ENCODE measurements at places on chromosomes 12 and 14.

DNA sequence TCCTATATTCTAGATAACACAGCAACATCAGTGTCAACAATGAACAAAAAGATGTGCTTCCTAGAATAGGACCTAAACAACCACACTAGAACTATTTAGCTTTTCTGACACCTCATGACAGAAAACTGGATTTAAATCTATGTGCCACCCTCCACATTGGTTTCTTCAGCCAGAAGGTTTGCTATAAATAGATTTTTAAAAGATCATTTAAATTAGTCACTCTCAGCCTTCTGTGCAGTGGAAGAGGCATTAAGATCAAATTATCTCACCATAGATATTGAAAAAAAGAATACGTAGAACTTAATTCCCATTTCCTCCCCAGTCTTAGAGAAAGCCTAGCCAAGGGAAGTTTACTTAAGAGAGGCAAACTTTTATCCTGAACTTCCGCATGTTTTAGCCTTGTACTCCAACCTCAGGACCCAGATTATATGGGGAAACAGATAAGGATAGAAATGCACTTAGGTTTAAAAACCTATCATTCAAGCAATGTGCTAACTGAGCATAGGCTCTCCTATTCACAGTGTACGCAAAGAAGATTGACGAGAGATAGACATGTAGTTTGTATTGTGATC is 59.6 kb downstream of the NELL2 start:
- DNase-seq: no peak

DNA sequence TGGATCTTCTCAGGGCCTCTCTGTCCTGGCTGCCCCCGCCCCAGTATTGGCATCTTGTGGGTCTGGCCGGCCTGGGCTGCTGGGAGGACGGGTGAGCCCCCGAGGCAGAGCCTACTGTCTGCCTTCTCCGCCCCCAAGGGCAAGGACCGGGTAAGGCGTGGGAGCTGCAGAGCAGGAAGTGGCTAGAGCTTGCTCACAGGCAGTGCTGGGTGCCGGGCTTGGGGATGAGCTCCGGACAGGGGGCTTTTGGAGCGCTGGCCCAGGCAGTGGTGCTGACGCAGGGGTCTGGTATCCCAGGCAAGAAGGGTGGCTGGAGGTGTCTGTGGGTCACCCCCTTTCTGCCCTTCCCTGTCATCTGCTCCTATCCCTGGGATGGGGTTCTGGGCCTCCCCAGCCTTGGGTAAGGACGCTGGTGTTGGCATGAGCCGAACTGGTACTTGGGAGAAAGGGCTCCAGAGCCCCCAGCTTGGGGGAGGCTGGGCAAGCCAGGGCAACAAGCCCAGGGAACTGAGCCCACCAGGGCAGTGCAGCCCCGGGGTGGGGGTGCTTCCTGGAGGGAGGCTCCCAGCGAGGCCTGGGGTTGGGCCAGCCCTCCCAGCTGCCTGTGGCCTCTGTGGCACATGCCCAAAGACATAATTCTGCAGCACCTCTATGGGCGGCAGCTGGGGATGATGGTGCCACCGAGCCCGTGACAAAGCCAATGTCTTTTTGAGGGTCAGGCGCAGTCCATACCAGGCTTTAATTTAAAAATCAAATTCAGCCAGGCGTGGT is 126.3 kb downstream of the KIF26A start:
- DNase-seq: no peak

DNA sequence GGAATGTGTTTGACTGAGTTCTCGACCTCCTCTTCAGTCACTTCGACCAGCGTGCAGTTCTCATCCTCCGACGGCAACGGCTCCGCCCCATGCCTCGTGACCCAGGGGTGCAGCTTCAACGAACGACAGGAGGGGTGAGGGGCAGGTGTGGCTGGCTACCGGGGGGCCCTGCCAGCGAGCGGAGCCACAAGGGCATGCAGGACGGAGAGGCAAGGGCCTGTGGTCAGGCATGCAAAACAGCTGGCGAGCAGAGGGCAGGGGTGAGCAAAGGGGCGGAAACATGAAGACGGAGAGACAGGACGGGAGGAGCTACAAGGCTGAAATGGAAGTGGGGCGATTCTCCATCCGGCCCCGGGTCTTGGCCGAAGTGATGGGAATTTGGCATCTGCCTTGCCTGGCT is 38.7 kb downstream of the P2RX4 start:
- no peak for DNase-seq

- DNase-seq: no peak
Measured at GRCh38 chr14:20383636-20384035, 29.7 kb downstream of the TEP1 start.

DNA sequence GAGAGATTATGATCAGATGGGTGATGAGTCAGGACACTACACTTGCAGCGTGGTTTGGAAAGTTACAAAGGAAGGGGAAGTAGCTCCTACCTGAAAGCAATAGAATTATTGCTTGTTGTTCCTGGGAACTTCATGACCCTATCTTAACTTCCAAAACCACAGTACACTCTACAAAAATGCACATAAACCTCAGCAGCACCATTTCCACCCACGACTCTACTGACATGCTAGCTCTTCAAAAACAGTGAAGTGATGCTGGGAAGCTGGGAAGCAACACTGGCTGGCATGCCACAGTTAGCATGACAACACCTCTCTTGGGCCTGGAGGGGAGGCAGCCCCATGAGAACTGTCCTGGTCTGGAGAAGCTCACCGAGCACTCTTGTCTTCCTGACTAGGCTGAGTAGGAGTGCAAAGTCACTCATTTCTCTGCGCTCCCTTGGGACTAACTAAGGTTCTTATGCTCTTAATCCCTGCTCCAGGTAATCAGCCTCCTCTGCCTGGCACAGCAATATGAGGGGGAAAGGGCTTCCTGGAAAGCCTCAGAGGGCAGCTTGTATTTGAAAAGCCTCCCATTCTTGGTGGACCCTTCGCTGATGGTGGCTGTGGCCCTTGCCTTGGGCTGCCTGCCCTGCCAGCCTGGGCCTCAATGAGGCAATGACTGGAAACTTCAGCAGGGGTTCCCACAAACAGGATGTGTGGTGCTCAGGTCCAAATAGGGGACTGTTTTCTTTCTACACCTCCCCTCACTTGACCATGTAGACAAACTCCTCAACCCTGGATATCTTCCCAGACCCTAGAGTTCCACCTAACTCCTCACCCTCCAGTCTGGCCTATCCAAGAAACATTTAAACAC is 1.2 kb downstream of the KRT3 start:
- no peak for DNase-seq

GRCh38 chr14:31781578-31781977 is 220.4 kb downstream of the NUBPL start:
- no peak for DNase-seq

DNA sequence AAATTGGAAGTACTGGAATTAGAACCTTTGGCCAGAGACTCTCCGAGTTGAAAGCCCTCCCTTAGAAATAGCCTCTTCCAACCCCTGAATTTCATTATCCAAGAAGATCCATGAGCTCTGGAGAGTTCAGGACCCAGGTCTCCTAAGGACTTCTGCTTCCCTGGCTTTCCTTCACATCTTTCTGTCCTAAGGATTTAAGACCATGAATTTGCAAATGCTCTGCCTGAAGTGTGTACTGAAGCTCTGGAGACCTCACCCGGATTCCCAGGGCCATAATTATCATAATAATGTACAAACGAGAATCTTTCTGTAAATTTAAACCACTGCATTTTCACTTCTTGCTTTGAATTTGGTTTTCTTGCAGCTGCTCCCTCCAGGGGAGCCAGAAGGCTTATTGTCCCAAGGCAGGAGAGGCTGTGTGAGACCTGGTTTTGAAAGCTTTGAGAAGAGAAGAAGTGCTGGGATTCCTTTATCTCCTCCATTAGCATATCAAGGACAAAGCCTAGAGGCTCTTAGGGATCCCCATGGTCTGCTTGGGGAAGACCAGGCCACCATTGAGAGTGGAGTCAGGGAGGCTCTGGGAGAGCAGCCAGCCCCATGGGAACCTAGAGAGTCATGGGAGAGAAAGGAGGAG is 41.1 kb downstream of the GLRX5 start:
- DNase-seq: no peak

DNA sequence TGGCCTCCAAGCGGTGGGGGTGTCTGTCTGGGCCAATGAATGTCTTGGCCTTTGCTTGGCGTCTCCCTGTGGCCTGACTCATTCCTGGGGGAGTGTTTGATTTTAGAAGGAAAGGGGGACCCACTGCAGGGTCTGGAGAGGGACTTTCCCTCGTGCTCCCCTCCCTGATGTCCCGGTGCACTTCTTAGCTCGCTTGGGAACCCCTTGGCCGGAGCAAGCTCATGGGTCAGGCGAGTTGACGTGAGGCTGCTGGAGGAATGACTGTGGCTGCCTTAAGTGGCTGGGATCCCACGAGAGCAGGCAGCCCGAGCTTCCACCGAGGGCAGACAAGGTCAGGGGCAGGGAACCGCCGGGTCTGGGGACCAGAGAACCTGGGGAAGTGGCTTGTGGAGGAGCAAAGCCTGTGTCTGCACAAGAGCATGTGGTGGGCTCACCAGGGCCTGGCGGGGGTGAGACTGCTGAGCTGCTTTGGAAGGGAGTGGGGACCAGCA is 218.4 kb upstream of the C14orf180 start:
- no peak for DNase-seq

Measured in progenitor cell of endocrine pancreas (in vitro differentiated cells).